ENCODE measurements at places on chromosomes 4 and X.

DNA sequence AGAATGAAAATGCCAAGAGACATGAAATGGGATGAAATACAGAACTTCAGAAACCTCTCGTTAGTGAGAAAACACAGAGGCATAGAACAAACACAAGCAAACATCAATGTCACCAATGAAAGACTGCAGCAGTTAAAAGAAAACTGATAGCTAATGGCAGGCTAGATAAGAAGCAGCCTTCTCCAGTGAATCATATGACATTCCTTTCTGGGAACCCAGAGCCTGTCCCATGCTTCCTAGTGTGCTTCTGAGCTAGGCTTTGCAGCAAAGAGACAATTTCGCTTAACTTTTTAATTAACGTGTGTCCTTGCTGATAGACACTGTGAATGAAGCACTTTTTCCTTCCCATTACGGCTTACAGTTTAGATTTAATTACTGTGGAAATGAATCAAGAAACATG lies 444.6 kb downstream of the IL15 start:
- DNase-seq, result no peak

DNA sequence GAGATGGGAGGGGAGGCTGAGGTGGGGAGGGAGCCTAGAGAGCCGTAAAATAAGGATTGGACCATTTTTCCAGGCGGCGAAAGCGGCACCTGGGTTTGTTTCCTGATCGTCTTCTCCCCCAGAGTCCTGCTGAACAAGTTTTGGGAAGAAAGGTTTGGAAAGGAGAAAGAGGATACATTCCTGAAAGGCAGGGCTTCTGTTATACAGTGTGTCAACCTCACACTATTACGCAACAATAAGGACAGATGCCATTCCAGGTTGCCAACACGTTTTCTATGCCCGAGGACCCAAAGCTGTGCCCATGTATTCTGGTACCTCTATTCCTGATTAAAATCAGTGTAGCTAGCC lies 658 bp downstream of the SCOC start:
- DNase-seq, result no peak

DNA sequence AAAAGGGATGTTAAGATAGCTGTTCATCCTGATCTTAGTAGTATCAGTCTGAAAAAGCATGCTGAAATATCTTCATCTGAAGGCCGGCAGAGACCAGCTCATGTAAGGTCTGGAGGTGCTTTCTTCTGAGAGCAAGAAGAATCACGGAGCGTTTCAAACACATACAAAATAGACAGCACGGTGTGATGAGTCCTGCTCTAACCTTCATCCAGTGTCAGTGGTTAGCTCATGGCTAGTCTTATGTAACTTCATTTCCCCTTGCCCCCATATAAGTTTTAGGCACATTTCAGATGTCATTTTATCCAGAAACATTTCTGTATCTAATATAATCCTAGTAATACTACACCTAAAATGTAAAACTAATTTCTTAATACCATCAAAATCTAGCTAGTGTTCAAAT lies 27.8 kb downstream of the ADD1 start:
- no peak for DNase-seq

DNA sequence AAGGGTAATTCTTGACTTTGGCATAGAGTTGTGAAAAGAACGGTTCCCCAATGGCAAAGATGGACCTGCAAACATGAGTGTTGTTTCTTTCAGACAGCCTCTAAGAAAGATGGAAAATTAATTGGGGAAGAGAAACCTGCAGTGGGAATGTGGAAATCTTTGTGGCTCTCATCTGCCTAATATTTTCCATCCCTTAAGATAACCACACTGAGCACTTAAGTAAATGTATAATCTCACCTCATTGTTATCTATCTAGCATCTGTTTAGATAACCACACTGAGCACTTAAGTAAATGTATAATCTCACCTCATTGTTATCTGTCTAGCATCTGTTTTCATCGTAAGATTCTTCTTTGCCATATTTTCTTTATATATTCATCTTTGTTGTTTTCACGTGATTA lies 149.3 kb downstream of the NWD2 start:
- DNase-seq, result no peak

GRCh38 chr4:8886612-8887406 lies 15.2 kb upstream of the HMX1 start:
- DNase-seq, result no peak

GRCh38 chr4:102103368-102103767 lies 241.9 kb downstream of the SLC39A8 start:
- no peak for DNase-seq

DNA sequence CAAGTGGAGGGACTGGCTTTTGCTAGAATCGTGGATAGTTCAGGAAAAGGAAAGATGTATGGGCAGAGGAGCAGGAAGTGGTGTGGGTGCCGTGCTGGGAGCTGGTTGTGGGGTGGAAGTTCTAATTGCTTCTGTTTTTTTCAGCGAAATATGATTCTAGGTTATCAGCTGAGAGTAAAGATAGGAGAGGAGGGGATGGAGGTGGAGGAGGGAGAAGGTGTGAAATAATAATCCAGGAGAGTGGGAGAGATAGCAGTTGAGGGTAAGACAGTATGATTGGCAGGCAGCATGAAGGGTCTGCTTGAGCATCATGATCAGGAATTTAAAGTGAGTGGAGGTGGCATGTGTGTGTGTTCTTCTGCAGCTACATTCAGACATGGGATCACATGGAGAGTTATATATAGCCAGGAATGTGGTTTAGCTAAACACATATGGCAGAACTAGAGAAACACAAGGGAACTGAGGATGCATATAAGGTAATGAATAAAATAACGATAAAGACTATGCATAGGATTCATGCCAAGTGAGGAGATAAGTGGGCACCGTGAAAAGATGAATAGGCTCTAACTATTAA lies 133.7 kb downstream of the ANK2 start:
- no peak for DNase-seq

DNA sequence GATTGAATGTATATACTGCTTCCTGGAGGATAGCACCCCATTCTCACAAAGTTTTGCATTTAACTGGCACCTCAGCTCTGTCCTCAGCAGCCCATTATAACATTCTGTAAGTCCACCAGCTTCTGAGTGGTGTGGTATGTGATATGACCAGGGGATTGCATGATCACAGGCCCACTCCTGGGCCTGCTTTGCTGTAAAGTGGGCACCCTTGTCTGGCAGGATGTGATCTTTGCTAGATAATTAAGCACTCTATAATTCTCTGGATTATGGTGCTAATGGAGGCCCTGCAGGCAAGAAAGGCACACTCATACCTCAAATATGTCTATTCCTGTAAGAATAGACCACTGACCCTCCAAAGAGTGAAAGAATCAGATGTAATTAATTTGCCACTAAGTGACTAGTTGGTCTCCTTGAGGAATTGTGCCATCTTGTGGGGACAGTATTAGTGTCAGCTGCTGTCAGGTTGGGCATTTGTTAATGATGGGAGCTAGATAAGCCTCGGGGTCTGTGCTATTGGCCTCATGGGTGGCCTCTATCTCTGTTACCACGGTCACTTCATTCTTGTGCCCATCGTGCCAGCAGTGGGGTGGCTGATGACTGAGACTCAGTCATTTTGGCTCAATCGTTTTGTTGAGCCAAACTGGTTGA lies 2.2 kb upstream of the CFI start:
- peak; percentile 25 for DNase-seq

Data from activated CD4-positive, alpha-beta T cell treated with anti-CD3 and anti-CD28 coated beads for 36 hours (primary cell).